NCI-H1436 treated with DMSO at 0.1 percent for 48 hours (cell line): ENCODE measurements at places on chromosomes 7 and 10.

GRCh38 chr7:46764100-46764936 is 817.6 kb downstream of the TNS3 start:
- no peak for DNase-seq

DNA sequence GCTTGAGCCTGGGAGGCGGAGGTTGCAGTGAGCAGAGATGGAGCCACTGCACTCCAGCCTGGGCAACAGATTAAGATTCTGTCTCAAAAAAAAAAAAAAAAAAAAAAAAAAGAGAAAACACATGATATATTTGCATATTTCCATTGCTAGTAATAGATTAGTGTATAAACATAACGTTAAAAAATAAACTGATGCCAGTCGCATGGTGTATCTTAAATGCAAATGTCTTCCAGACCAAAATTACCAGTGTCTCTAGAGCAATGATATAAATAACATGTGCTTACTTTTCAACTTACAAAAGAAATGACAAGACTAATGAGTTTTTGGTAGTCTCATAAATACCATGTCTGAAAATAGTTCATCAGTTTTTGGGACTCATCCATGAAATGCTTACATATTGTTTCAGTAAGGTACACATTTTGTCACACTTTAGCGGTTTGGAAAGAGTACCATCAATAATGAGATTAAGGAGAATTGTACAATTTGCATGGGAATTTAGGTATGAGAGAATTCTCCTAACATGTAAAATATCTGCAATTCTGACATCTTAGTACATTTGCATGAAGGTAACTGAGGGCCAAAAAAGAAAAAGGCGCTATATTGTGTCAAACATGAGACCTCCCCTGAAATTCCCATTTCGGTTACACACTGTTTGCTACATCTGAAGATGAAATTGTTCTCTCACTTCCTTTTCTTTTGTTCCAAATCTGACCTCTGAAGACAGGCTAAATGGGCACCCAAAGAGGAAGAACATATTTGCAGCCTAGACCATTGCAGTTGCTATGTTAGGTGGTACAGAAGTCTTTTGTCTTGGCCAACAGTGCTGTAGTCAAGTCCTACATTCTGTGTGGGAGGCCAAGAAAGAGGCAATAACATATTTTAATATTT is 51.5 kb upstream of the PIP4K2A start:
- no peak for DNase-seq

- no peak for DNase-seq
Observed at GRCh38 chr10:46523962-46524471, 32.4 kb downstream of the GPRIN2 start.

GRCh38 chr7:144907577-144907976 is 71.7 kb upstream of the TPK1 start:
- no peak for DNase-seq

DNA sequence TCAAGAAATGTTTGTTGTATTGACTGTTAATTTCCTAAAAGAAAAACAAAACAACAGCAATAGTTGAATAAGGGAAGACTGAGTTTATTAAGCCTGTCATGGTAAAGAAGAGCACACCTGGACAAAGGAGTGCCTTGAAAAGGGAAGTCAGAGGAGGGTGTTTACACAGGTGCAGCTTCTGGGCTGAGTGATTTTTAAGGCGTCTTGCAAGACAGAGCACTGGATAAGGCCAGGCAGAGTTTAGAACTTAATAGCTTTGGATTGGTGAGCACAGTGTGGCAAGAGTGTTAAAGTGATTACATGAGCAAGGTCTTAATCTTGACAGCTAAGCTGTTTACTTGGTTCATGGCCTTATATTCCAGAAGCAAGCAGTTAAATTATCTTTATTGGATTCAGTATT is 423.2 kb downstream of the CNTNAP2 start:
- DNase-seq = no peak

- DNase-seq = no peak
Observed at GRCh38 chr10:96509017-96509641, 4.6 kb downstream of the TLL2 start.

DNA sequence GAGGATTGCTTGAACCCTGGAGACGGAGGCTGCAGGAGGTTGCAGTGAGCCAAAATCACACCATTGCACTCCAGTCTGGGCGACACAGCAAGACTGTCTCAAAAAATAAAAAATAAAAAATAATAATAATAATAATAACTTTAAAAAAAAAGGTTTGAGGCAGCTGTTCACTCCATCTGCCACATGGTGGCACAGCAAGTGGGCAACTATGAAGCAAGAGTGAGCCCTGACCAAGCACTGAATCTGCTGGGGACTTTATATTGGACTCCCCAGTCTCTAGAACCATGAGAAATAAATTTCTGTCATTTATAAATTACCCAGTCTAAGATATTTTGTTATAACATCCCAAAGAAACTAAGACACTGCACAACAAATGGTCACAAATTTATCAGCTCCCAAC is 14.6 kb upstream of the BRI3 start:
- no peak for DNase-seq

DNA sequence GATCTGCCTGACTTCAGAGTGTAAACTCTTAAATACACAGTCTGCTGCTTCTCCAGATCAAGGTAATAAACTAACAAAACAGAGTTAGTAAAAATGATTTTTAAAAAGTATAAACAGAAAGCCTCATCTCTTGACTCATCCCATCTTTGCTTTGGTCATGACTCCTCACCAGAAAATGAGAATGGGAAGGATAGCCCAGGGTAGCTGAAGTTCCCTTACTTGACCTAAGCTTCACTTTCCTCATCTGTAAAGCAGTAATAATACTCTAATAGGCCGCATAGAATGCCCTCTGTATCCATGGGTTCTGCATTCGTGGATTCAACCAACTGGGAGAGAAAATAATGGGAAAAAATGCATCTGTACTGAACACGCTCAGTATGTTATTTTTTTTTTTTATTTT is 11.3 kb upstream of the SLC25A28 start:
- no peak for DNase-seq

GRCh38 chr7:553636-554111 is 34.0 kb upstream of the PDGFA start:
- DNase-seq = no peak

DNA sequence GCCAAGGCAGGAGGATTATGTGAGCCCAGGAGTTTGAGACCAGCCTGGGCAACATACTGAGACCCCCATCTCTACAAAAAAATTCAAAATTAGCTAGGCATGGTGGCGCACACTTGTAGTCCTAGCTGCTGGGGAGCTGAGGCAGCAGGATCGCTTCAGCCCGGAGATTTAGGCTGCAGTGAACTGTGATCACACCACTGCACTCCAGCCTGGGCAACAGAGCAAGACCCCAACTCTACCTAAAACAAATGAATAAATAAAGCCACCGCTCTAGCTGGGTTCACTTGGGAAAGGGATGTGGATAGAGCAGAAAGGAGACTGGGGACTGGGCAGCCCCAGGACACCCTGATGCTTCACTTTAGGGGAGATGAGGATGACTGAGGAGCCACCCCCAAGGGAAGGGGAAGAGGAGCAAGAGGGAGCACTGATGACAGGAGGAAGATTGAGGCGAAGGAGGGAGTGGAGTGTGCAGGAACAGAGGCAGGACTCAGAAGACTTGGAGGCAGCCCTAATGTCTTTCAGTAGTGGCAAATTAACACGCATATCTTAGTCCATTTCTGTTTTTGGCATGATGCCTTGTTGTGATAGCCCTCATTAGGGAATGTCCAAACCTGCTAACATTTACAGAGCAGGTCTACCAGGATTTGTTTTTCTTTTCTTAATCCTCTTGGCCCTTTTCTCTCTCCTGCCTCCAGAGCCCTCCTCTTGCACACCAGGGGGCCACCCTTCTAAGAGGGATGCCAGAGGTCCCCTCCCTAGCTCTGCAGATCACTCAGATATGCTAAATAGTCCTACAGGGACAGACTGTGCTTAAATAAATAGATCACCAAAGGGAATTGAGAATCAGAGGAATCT is 88.3 kb downstream of the C10orf105 start:
- no peak for DNase-seq

DNA sequence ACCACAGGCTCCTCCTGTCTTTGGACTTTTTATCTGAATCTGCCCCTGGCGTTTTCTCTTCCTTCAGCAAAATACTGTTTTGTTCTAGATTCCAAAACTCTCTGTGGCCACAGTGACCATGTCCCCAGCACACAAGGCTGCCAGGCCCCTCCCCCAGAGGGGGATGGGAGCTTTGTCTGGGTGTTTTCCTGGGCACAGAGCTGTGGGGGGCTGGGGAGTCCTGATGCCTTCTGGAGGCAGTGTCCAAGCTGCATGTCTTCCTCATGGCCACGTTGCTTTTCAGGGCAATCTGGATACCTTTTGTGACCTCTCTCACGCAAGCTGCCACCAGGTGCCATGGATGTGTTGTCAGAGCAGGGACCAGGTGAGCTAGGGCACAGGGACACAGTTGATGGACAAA is 26.2 kb downstream of the ANTXRL start:
- DNase-seq = no peak

DNA sequence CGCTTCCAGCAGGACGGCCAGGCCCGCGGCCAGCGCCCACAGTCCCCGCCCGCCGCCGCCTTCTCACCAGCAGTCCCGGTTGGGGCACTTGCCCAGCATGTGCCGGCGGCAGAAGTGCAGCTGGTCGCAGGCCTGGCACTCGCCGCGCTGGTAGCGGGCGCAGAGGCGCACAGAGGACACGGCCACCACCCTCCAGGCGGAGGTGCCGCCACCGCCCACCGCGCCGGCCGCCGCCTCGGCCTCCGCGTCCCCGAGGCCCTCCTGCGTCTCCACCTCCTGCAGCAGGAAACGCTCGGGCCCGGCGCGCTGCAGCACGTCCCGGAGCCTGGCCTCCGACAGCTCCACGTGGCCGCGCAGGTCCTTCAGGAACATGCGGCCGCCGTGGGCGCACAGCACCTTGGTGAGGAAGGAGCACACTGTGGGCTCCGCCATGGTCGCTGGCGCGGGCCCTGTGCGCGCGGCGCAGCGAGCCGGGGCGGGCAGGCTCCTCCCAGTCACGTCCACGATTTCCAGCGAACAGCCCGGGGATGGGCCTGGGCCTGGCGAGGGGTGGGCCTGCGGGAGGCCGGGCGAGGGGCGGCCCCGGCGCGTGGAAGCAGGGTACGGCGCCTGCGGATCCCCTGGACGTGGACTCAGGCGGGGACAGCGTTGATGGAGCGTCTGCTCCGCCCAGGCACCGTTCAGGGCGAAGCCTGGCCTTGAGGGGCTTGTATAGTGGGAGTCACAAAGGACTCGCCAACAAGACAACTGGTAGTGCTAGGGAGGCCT is at the start of gene ZC3HAV1L:
ZC3HAV1L (minus strand) TSS at position 457 of the 768 bp plus-strand sequence; CDS start at position 432, 25 bp downstream.
- no peak for DNase-seq

GRCh38 chr7:106774768-106775551 is 90.1 kb upstream of the PIK3CG start:
- no peak for DNase-seq

DNA sequence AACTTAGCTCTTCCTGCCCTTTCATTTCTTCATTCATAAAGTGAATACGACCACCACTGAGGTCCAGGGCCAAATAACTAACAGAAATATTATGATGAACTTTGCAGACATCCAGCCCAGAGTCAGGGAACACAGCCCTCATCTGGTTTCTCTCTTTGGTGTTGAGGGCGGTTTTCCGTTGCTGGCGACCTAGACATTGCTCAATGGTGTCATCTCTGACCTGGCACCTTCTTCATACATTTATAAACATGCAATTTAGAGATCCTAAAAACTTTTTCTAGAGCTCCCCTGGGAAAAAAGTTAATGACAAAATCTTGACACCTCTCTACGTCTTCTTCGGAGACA is 324 bp upstream of the TET1 start:
- DNase-seq = no peak

DNA sequence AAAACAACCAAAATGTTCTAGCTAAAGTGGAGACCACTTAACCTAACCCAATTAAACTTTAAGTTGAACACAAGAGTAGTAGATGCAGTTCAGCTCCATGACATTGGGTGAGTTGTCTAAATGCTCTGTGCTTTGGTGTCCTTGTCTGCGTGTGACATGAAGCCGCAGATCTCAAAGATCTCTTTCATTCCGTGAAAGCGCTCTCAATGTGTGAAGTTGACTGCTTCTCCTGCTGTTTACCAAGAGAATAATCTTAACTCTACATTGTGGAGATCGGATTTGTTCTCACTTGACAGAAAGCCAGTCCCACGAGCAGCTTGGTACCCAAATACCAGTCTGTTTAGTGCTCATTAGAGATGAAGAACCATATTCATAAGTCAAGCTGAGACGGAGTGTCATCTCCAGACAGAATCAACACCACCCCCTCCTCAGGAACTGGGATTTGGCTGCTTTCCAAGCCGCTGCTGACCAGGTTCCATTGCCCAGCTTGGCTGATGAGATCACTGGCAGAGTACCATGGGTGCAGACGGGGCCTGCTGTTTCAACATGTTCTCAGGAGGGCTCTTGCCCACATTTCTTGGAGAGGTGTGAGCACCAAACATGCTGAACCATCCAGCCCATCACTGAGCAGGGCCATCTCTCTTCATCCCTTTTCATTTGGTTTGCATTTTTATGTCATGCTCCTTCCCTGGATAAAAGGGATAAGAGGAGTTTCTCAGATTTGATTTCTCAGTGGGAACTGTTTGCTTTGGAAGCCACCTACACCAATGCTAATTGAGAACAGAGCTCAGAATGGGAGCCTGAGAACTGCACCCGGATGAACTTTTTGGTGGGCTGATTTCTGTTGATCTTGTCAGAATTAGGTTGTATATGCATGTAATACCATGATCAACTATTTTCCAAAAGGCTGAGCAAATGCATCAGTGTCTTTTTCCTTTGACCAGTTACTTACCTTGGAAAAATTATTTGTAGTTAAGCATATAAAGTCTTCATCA is 95.8 kb upstream of the AGBL3 start:
- no peak for DNase-seq

GRCh38 chr10:5442065-5442989 is 30.0 kb downstream of the NET1 start:
- DNase-seq = no peak

- no peak for DNase-seq
Observed at GRCh38 chr7:36155811-36156361, 2.8 kb downstream of the EEPD1 start.

DNA sequence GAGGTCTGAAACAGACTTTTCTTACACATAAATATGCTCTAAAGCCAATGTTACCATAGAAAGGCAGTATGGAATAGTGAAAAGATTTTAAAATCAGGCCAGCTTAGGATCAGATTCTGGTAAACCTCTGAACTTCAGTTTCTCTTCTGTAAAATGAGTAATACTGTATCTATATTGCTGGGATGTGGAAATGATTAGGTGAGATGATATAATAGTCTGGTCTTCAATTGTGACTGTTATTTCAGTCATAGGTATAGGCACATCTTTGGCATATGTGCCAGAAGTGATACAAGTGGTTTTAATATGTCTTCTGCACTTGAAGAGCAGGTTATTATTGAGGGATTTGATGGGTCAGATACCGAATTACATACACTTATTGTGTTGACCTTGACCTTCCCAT is 7.2 kb downstream of the ZNF277 start:
- DNase-seq = no peak

DNA sequence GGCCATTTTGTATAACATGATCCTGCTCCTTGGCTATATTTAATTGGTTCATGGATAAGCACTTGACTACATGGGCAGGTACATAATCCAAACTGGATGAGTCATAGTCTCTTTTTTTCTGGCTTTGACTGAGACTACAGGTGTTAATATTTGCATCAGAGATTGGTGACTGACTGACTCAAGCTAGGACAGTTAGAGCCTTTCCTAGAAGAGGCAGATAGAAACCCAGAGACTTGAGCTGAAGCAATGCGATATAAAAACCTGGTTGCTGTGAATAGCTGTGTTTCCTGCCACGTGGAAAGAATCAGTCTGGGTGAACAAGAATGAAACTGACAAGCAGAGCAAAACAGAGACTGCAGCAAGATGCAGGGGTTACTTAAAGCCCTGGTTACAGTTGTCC is 81.0 kb downstream of the SAMD9 start:
- no peak for DNase-seq
